ENCODE measurements at places on chromosomes 1 and 21.

- peaks cover 14% of the 10 kb centered on the region for H3K36me3 ChIP-seq
- peaks cover 45% of the 10 kb centered on the region for H3K4me1 ChIP-seq
- peak overlapping the region; percentile 55 for H3K4me3 ChIP-seq
- H3K27ac ChIP-seq: peak overlapping the region; percentile 87
- DNase-seq: no peak
These were observed 64.1 kb upstream of the WDR26 start for GRCh38 chr1:224498574-224499170.

- peaks cover 12% of the 10 kb centered on the region for H3K4me1 ChIP-seq
- no peak for DNase-seq
- H3K27ac ChIP-seq: no peak overlapping the region
- H3K4me3 ChIP-seq: no peak overlapping the region
- peaks cover 60% of the 10 kb centered on the region for H3K27me3 ChIP-seq
These were observed 7.0 kb upstream of the ADORA1 start for GRCh38 chr1:203120325-203121153.

DNA sequence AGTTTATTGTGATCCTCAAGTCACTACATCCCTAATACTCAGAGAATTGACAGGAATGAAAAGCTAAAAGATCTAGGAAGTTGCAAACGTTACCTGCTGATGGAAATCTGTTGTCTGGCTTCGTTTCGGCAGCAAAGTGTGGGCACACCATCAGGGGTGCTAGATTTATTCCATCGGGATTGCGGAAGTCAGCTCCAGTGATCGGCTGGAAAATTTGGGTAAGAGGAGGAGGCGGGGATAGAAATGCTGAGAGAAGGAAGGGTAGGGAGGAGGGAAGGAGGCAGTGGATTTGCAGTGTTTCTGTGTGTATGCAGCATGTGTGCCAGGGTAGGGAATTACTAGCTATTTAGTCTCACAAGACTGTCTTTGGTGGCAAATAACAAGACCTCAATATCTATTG lies at the start of gene CTSK:
Gene CTSK, minus strand, starts transcription at position 140 of the 400 bp plus-strand sequence. CDS start 1,455 bp downstream, outside the sequence.
- H3K4me1 ChIP-seq: peaks cover 9% of the 10 kb centered on the region
- H3K4me3 ChIP-seq: no peak within 1 kb of the TSS
- DNase-seq: no peak
- no peak within 1 kb of the TSS for H3K27ac ChIP-seq

GRCh38 chr21:29583424-29583924 lies 284.8 kb downstream of the BACH1 start:
- H3K4me1 ChIP-seq: no peaks in the 10 kb centered on the region
- H3K27me3 ChIP-seq: no peaks in the 10 kb centered on the region
- DNase-seq: no peak
- H3K36me3 ChIP-seq: no peaks in the 10 kb centered on the region

DNA sequence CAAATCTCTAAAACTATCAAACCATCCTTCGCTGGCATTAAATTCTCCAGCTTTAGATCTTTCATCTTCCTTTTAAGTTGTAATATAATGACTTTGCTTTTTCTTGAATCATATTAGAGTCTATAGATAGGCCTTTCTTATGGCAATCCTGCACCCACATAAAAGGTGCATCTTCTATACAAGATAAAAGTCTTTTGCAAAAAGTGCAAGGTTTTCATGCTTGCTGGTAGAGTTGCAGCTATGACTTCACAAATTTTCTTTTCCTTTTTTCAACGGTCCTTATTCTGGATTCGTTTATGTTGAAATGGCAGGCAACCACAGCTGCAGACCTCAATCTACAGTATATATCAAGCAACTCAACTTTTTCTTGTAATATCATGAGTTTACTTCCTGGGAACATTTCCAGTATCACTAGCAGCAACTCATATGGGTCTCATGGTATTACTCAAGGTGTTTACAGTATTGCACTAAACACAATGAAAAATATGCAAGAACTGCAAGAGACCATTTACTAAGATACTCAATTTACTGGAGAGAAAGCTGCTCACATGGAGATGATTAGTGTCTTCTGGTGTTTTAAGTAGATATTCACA lies 22.1 kb downstream of the OMA1 start:
- no peak for DNase-seq
- peaks cover 19% of the 10 kb centered on the region for H3K36me3 ChIP-seq
- H3K27ac ChIP-seq: no peak overlapping the region
- no peaks in the 10 kb centered on the region for H3K4me1 ChIP-seq
- H3K27me3 ChIP-seq: no peaks in the 10 kb centered on the region
- no peak overlapping the region for H3K4me3 ChIP-seq

- H3K4me1 ChIP-seq: no peaks in the 10 kb centered on the region
- H3K27me3 ChIP-seq: no peaks in the 10 kb centered on the region
- DNase-seq: no peak
- H3K27ac ChIP-seq: no peak overlapping the region
- H3K4me3 ChIP-seq: no peak overlapping the region
- H3K36me3 ChIP-seq: no peaks in the 10 kb centered on the region
These were observed 98.2 kb upstream of the ERG start for GRCh38 chr21:38596264-38597042.

DNA sequence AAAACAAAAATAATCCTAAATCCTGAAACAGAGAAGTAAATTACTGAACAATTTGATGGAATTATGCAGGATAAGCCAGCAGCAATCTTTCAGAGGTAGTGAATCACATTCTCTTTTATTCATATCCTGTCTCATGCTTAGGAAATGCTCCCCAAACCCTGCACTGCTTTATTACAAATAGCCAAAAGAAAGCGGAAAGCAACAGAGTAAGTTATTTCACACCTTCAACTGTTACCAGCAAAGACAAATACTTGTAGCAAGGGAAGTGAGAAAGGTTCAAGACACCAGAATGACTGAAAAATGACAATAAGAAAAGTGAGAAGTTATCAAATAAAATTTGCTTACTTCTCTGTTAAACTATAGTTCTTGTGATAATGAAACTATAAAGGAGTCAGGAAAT lies 6.2 kb downstream of the ZRANB2 start:
- no peaks in the 10 kb centered on the region for H3K27me3 ChIP-seq
- H3K4me1 ChIP-seq: peaks cover 17% of the 10 kb centered on the region
- H3K4me3 ChIP-seq: no peak overlapping the region
- no peak overlapping the region for H3K27ac ChIP-seq
- no peak for DNase-seq

- DNase-seq: no peak
- no peaks in the 10 kb centered on the region for H3K27me3 ChIP-seq
- peaks cover 44% of the 10 kb centered on the region for H3K4me1 ChIP-seq
- peak overlapping the region; percentile 86 for H3K4me3 ChIP-seq
- peak overlapping the region; percentile 83 for H3K27ac ChIP-seq
These were observed 38.4 kb downstream of the PIK3CD start for GRCh38 chr1:9689971-9690381.

DNA sequence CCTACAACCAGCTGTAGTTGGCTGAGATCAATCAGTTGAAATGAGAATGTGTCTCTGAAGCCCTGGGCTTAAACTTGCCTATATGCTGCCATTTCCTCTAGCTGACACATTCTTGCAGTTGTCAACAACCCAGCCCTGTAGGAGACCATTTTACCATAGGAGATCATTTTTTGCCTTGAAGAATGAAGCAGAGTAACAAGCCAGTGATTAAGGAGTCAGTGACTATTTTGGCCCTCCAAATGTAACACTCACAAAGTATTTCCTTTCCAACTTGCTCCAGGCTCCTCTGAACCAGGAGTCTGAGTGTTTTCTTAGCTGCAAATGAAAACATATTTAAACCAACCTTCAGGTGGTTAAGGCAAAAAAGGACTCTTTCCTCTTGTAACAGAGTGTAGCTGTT lies 183.5 kb downstream of the ZZZ3 start:
- no peaks in the 10 kb centered on the region for H3K36me3 ChIP-seq
- H3K4me3 ChIP-seq: no peak overlapping the region

GRCh38 chr1:19339214-19339861 lies 27.2 kb downstream of the SLC66A1 start:
- peaks cover 68% of the 10 kb centered on the region for H3K36me3 ChIP-seq
- no peaks in the 10 kb centered on the region for H3K27me3 ChIP-seq
- DNase-seq: no peak
- H3K4me1 ChIP-seq: peaks cover 36% of the 10 kb centered on the region
- peak overlapping the region; percentile 25 for H3K27ac ChIP-seq
- H3K4me3 ChIP-seq: no peak overlapping the region

GRCh38 chr1:87629673-87630072 lies 301.0 kb downstream of the LMO4 start:
- no peak for DNase-seq
- no peaks in the 10 kb centered on the region for H3K36me3 ChIP-seq
- no peak overlapping the region for H3K27ac ChIP-seq

DNA sequence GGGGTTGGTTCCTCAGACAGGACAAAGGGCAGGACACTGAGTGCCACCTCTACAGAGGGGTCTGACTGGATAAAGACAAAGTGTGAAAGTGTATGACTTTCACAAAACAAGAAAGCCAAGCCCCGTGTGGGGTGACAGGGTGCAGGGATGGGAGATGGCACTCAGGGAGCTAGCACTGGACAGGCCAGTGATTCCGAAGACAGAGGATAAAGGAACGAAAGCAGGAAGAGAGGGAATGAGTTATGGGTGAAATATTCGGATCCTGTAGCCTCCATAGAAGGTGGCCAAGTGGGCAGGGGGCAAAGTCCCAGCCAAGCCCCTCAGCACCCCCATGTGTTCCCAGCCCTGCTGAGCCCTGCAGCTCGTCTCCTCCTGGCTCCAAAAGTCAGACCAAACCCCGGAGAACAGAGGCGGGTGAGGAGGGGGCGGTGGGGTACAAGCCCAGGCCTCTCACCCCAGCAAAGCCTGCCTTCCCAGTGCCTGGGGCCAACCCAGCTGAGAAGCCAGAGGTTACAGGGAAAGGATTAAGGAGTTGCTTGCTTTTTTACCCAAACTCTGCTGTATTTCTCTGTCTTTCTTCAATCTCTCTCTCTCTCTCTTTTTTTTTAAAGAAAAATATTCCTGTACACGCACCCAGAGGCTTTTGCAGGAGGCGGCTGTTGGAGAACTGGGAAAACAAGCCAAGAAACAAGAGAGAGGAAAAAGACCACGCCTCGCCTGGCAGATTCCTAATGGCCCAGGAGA lies 14.0 kb upstream of the WASF2 start:
- peaks cover under 1% of the 10 kb centered on the region for H3K4me1 ChIP-seq
- no peaks in the 10 kb centered on the region for H3K27me3 ChIP-seq
- no peak for DNase-seq
- H3K36me3 ChIP-seq: no peaks in the 10 kb centered on the region

- H3K4me1 ChIP-seq: no peaks in the 10 kb centered on the region
- no peaks in the 10 kb centered on the region for H3K27me3 ChIP-seq
- H3K36me3 ChIP-seq: peaks cover 4% of the 10 kb centered on the region
- DNase-seq: no peak
- no peak overlapping the region for H3K27ac ChIP-seq
- H3K4me3 ChIP-seq: no peak overlapping the region
These were observed 77.0 kb upstream of the MACF1 start for GRCh38 chr1:39127513-39127912.

DNA sequence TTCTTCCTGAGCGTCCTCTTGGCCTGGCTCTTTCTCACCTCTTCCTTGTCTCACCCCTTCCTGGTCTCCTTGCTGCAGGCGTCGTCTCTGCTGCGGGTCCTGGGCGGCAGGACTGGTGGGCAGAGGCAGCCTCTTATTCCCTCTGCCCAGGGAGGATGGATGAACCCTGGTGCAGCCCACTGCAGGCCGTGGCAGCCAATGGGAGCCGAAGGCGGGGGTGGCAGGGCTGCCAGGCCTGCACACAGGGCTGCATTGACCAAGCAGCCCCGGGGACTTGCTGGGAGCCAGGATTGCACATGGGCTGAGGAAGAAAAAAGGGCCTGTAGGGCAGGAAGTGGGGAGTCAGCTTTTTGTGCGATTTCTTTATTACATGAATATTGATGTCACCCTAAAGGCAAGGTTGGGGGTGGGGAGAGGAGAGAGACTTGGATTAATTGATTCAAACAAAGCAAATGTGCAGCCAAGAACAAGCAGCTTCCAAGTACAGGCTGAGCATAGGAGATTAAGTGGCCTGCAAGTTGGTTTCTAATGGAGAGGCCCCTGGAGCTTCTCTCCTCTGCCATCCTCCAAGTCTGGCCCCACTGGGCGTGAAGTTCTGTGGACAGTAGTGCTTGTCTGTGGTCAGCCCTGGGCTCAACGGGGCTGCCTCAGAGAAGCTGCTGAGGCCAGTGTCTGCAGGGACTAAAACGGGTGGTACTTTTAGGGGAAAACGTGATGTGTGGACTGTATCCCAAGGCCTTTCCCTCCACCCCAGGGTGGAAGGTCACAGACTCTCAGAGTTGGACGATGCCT lies at the start of gene S100B:
Gene S100B, minus strand, starts transcription at position 108 of the 792 bp plus-strand sequence. CDS start 2,667 bp downstream, outside the sequence.
- H3K27ac ChIP-seq: peak within 1 kb of the TSS; percentile 85
- peaks cover 1% of the 10 kb centered on the region for H3K36me3 ChIP-seq
- H3K4me1 ChIP-seq: peaks cover 41% of the 10 kb centered on the region
- DNase-seq: no peak

- DNase-seq: no peak
- H3K36me3 ChIP-seq: no peaks in the 10 kb centered on the region
- H3K4me3 ChIP-seq: no peak overlapping the region
These were observed 6.7 kb upstream of the INKA2 start for GRCh38 chr1:111745675-111746613.

- no peak overlapping the region for H3K4me3 ChIP-seq
- H3K27ac ChIP-seq: no peak overlapping the region
- DNase-seq: no peak
- peaks cover 2% of the 10 kb centered on the region for H3K4me1 ChIP-seq
These were observed 20.9 kb upstream of the PDXK start for GRCh38 chr21:43697758-43698643.

DNA sequence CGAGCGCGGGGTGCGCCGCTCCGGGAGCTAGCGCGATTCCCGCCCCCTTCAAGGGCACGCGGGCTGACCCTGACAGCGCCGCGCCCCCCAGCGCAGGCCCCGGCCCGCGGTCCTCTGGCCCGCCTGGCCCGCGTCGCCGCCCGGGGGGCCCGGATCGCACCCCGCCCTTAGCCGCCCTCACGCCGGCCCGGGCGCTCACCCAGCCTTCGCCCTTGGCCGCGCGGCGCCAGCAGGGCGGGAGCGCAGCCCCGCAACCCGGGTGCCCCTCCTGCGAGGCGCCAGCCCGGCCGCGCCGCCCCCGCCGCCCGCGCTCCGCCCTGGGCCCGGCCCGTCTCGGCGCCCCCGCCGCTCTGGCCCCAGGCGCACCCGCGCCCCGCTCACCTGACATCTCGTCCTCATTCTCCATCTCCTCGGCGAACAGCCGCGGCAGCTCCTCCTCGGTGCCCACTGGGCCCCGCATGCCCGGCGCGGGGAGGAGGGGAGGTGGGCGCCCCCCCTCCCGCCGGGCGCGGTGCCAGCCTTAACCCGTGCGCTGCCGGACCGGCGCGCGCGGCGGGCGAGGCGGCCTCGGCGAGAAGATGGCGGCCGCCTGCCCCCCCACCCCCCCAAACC lies 451 bp downstream of the CHD5 start:
- no peak overlapping the region for H3K4me3 ChIP-seq
- peaks cover 8% of the 10 kb centered on the region for H3K36me3 ChIP-seq
- H3K4me1 ChIP-seq: peaks cover 32% of the 10 kb centered on the region
- no peak for DNase-seq
- no peak overlapping the region for H3K27ac ChIP-seq

DNA sequence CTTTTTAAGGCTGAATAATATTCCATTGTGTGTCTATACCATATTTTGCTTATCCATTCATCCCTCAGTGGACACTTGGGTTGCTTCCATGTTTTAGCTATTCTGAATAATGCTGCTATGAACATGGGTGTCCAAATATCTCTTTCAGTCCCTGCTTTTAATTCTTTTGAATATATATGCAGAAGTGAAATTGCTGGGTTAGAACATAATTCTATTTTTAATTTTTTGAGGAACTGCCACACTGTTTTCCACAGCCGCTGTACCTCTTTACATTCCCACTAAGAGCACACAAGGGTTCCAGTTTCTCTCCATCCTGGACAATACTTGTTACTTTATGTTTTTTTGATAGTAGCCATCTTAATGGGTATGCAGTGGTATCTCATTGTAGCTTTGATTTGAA lies 65.6 kb downstream of the RIMS3 start:
- peaks cover 11% of the 10 kb centered on the region for H3K27me3 ChIP-seq
- H3K36me3 ChIP-seq: no peaks in the 10 kb centered on the region
- no peak for DNase-seq
- H3K4me1 ChIP-seq: peaks cover 7% of the 10 kb centered on the region

GRCh38 chr1:29753771-29754572 lies 517.6 kb downstream of the PTPRU start:
- no peak overlapping the region for H3K27ac ChIP-seq
- no peaks in the 10 kb centered on the region for H3K36me3 ChIP-seq

All from stimulated activated naive B cell treated with anti-CD40 and anti-IgM and Interleukin-4, amounts not matched to agents 10 μg/mL and 1 μg/mL and 100 μg/mL, for 72 hours (primary cell).